ENCODE measurements at places on chromosomes 6 and 20. TPM values are rescaled to one million over a fixed set of nuclear protein-coding genes. Genes with fewer than 3 reads are reported as not detected.

DNA sequence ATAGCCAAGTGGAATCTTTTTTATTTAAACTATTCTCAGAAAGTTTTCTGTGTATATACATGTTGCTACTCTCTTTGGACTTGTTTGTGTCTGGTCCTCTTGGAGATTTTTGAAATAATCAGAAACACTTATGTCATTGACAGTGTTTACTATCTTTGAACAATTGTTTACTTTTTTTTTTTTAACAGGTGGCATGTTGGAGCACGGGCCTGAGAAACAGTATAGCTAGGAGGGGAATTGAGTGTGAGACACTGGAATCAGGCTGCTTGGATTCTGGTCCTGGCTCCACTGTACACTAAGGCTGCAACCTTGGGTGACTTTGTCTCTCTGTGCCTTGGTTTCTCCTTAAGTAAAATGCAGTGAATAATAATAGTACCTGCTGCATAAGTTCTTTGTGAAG lies 279.6 kb downstream of the PRL start:
- H3K27me3 ChIP-seq, result no peaks in the 10 kb centered on the region
- no peaks in the 10 kb centered on the region for H3K4me1 ChIP-seq
- H3K4me3 ChIP-seq, result no peak overlapping the region
- no peak for DNase-seq
- no peak overlapping the region for H3K27ac ChIP-seq
- no peaks in the 10 kb centered on the region for H3K36me3 ChIP-seq

DNA sequence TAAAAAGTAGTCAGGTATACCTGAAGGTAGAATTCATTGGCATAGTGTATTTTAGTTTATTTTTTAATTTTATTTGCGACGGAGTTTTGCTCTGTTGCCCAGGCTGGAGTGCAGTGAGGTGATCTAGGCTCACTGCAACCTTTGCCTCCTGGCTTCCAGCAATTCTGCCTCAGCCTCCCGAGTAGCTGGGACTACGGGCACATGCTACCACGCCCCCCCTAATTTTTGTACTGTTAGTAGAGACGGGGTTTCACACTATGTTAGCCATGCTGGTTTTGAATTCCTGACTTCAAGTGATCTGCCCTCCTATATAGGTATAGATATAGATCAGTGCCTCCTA lies 102.8 kb upstream of the PRSS16 start:
- H3K36me3 ChIP-seq, result no peaks in the 10 kb centered on the region
- peaks cover 16% of the 10 kb centered on the region for H3K4me1 ChIP-seq
- H3K4me3 ChIP-seq, result peak overlapping the region; percentile 95
- DNase-seq, result no peak
- no peak overlapping the region for H3K27ac ChIP-seq

The GHRH gene
- polyA plus RNA-seq, result not detected

DNA sequence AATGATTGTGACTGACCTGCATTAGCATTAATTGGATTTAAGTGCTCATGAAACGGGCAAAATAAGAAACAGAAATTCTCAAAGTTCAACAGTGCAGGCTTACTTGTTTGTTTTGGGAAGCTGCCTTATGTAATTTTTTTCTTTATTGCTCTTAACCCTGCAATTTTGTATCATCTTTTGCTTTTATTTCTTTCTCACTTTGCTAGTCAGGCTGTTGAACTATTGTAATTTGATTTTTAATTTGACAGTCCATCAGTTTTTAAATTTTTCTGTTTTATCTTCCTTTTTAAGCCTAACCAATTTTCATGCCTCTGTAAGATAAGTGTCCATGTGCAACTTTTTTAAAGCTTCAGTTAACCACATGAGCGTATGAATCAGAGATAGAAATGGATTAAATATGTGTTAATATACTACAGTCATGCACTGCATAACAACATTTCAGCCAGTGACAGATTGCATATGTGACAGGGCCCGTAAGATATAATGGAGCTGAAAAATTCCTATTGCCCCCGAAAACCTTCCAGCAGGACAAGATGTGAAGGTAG lies 44.6 kb downstream of the PEX7 start:
- peaks cover 3% of the 10 kb centered on the region for H3K4me1 ChIP-seq
- no peak for DNase-seq
- no peaks in the 10 kb centered on the region for H3K27me3 ChIP-seq
- no peak overlapping the region for H3K4me3 ChIP-seq

DNA sequence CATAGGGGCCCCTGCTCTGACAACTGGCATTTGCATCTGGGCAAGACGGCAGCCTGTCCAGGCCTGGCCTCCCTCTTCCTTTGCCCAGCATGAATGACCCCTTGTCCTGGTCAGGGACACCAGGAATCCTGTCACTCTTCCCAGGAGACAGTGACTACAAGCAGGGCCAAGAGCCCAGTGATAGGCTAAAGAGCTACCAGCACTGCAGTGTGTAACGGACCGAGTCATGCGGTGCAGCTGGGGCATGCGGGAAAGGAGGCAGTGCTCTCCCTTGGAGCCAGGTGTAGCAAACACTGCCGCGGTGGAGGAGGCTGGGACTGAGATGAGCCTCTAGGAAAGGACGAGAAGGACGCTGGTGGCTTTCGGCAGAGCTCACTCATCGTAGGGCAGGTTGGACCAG lies 38.7 kb upstream of the DSP start:
- no peak overlapping the region for H3K27ac ChIP-seq
- no peak for DNase-seq
- no peak overlapping the region for H3K4me3 ChIP-seq
- H3K4me1 ChIP-seq, result peaks cover 19% of the 10 kb centered on the region
- no peaks in the 10 kb centered on the region for H3K27me3 ChIP-seq

DNA sequence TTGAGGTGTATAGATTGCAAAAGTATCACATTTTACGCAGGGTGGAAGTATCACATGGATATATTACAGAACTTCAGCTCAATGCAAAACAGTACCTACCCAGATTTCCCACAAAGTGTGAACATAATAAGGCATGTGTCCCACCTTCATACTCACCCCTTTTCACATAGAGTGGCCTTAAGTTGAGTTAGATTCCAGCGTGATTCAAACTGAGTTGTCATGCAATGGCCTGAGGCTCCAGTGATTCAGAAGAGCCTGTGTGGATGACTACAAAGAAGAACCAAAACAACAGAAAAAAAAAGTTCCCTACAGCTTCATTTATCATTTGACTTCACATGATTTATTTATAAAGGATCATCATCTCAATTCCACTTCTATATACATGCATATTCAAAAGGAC lies 309.7 kb downstream of the SLC35F1 start:
- no peaks in the 10 kb centered on the region for H3K36me3 ChIP-seq
- DNase-seq, result peak; percentile 35
- no peak overlapping the region for H3K4me3 ChIP-seq
- H3K4me1 ChIP-seq, result no peaks in the 10 kb centered on the region
- H3K27me3 ChIP-seq, result no peaks in the 10 kb centered on the region
- H3K27ac ChIP-seq, result no peak overlapping the region

DNA sequence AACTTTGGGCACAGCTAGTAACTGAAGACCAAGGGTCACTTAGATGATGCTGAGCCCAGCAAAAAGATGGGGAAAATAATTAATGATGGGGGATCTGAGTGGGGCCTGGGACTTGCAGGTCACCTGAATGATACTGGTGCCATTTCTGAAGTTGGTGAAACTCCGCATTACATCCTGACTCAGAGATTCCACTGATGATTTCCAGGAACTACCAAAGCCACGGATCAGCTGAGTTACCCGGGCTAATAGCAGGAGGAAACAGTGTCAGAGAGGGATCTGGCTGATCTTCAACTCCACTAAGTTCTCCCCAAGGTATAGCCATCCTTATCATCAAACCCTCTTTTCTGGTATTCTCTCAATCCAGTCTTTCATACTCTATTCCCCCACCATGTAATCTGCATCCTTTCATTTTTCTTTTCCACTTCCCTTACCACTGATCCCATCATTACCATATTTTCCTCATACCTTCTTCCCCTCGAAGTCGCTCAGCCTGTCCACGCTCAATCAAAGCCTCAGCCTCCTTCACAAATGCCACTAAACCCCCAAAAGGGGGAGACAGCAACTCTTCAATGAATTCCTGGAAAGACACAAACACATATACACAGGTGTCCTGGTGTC lies 20.2 kb downstream of the VPS52 start:
- H3K4me3 ChIP-seq, result no peak overlapping the region
- no peak for DNase-seq
- H3K27me3 ChIP-seq, result no peaks in the 10 kb centered on the region
- H3K36me3 ChIP-seq, result no peaks in the 10 kb centered on the region
- peaks cover 36% of the 10 kb centered on the region for H3K4me1 ChIP-seq
- no peak overlapping the region for H3K27ac ChIP-seq

- no peak overlapping the region for H3K4me3 ChIP-seq
- H3K36me3 ChIP-seq, result no peaks in the 10 kb centered on the region
- no peak for DNase-seq
- H3K27ac ChIP-seq, result no peak overlapping the region
- H3K27me3 ChIP-seq, result no peaks in the 10 kb centered on the region
These were observed 45.1 kb downstream of the RAMACL start for GRCh38 chr6:166541366-166541765.

DNA sequence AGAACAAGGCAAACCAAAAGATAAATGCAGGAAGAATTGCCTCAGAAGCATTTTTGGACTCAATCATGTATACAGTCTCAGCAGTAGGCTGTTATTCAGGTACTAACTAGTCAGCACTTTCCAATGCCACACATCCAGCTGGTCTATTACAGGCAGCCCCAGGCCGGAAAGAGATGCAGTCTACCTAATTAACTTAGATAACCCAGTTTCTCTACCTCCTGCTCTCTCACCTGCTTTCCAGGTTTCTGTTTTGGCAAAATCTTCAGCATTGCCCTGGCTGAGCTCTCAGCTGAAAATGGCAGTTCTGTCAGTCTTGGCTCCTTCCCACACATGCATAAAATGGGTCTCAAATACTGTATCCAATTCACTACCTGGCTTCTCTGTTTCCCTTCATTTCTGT lies 101.3 kb upstream of the UFL1 start:
- H3K27me3 ChIP-seq, result no peaks in the 10 kb centered on the region
- H3K27ac ChIP-seq, result no peak overlapping the region
- H3K36me3 ChIP-seq, result no peaks in the 10 kb centered on the region
- no peak for DNase-seq

GRCh38 chr6:23228439-23229024 lies 659.2 kb downstream of the HDGFL1 start:
- H3K27me3 ChIP-seq, result no peaks in the 10 kb centered on the region
- no peak overlapping the region for H3K4me3 ChIP-seq
- H3K27ac ChIP-seq, result no peak overlapping the region
- H3K4me1 ChIP-seq, result no peaks in the 10 kb centered on the region
- H3K36me3 ChIP-seq, result no peaks in the 10 kb centered on the region

All from keratinocyte (primary cell).